Stimulated activated CD4-positive, alpha-beta T cell treated with anti-CD3 and anti-CD28 coated beads, Interleukin-4, amount 100 ng/mL, for 1 hour (primary cell): ENCODE measurements at places on chromosomes 12 and 14.

GRCh38 chr12:43052441-43052840 is 462.9 kb upstream of the PRICKLE1 start:
- DNase-seq = no peak

- no peak for DNase-seq
These were observed 37.6 kb downstream of the SERPINA3 start for GRCh38 chr14:94649543-94650443.

DNA sequence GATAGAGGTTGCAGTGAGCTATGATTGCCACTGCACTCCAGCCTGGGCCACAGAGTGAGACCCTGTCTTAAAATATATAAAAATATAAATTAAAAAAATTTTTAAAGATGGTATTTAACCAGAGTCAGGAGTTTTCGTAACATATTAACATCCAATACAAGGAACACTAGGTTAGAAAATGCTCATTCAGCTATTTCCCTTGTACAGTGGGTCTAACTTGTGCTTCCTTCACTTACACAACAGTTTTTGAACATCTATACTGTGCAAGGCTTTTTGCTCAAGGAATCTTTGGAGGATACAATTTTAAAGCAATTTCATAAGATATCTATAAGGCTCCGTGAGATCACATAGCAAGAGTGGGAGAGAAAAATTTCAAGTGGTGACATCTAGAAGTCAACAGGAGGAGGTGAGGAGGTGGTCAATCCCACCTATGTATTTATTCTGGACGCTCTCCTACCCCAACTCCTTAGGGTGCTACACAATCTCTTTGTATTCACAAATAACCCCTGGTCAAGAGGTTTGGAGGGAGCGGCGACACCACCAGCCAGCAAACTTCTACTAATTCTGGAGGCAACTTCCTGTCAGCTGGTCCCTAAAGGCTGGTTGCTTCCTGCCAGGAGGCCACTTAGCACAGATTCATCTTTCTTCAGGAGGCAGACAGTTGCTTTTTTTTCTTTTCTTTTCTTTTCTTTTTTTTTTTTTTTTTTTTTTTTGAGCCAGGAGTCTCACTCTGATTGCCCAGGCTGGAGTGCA is 22.2 kb downstream of the DUSP16 start:
- no peak for DNase-seq

DNA sequence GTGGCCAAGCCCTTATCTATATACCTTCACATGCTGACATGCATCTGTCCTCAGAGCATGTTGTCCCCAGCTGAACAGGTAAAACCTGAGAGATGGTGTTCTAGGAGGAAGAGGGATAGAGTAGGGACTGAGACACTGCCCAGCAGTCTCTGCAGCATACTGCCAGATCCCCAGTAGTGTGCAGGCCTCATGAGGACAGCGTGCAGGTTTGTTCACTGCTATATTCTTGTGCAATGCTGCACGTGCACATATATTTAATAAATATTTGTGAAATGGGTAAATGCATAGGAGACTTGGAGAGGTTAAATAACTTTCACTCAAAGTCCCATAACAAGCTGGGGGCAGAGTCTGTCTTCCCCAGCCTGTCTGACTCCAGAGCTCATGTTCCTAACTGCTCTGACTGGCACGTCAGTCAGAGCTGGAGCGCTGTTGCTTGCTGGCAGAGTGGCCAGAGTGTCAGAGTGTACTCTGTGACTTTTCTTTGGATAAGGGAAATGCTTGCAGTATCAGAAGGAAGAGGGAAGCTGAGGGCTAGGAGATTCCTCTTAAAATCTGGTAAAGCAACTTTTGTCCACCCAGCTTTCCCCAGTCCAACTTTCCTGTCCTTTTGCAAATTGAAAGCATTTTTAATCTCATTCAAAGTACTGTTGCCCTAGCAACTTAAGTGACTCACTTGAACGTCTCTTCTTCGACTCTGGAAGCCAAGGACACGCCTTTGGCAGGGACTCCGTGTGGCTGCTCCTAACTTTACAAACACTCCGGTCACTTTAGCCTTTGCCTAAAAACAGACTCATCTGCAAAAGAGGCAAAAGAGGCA is 14.9 kb upstream of the POLR3B start:
- DNase-seq = no peak

DNA sequence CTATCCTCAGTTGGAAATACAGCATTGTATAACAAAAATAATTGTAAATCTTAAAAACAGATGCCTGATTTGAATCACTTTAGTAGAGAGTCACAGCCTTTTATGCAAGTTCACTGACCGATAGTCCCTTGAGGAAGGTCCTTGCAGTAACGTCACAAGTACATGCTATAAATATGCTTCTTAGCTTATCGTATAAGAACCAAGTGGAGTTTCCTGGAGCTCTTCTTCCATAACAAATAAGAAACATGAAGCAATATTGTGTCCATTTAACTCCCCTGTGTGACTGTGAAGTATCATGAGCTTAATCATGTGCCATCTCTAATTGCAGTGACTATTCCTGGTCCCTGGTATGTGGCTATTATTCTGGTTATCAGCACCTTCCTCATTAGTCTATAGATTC is 107.9 kb downstream of the SLC38A4 start:
- no peak for DNase-seq
